ENCODE measurements at places on chromosomes 6 and 20. TPM values are rescaled to one million over a fixed set of nuclear protein-coding genes. Genes with fewer than 3 reads are reported as not detected.

DNA sequence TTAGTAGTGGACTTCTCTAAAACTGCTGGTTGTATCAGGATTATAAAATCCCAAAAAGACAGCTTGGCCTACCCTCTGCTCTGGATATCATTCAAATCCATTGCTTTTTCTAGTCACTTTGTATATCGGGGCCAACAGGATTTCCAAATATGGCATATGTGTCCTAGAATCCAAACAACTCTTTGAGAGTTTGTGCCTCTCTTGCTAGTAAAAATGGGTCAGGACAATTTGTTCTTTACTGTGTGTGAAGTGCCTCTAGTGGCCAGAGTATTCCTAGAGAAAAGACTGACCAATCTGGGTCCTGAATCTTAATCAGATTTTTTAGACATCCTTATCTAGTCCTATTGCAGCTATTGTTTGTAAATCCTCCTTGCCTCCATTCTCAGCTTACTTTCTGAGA is 33.5 kb upstream of the MANEA start:
- DNase-seq = no peak

DNA sequence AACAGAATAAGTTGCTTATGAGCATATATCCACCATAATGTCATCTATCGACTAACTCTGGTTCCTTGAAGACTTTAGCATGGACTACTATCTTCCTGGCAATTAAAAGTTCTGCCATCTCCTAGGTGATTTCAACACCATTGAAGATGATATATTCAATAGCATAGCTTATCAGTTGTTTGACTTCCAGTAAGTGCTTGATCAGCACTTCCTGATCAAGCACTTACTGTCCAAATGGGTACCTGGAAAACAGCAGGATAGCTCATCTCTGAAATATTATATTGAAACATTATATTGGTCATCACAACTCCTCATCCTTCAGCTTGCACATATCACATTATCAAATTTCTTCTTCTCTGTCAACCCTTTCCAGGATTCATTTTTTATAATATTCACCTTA is 75.5 kb upstream of the HMGCLL1 start:
- DNase-seq = no peak

Gene LAMA2
- total RNA-seq = 42.1 TPM

DNA sequence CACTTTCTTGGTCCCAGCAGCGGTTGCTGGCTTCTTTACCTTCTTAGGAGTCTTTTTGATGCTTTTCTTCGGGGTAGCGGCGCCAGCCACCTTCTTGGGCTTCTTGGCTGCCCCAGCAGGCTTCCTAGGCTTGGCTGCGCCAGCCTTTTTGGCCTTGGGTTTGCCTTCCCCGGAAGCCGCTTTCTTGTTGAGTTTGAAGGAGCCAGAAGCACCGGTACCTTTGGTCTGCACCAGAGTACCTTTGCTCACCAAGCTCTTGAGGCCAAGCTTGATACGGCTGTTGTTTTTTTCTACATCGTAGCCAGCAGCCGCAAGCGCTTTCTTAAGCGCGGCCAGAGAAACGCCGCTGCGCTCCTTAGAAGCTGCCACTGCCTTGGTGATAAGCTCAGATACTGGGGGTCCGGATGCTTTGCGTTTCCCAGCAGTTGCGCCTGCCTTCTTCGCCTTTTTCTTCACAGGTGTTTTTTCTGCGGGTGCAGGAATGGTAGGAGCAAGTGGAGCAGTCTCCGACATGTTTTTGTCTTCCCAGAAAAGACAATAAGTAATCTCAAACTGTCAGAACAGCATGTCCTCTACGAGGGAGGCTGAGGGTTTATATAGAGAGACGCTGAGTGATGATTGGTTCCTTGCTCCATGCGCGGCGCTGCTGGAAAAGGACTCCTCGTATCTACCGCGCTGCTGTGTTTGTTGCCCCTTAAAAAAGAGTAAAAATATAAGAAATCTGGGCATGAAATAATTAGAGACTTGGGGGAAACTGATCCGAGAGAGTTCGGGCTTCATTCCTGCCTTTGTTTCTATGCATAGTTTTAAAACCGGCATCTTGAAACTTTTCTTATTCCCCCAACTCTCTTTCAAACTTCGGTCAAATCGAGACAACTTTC is 130.3 kb upstream of the BTN3A2 start:
- no peak for DNase-seq

Gene PAK5
- 0.35 TPM for total RNA-seq

GRCh38 chr6:149335924-149336608 is 18.6 kb downstream of the TAB2 start:
- no peak for DNase-seq

GRCh38 chr6:168578036-168578435 is 137.1 kb downstream of the SMOC2 start:
- DNase-seq = no peak

Gene NOX3
- not detected for total RNA-seq

- DNase-seq = no peak
Measured at GRCh38 chr6:72691249-72691648, 69.4 kb downstream of the KCNQ5 start.

GRCh38 chr6:112232845-112233256 is 21.5 kb downstream of the LAMA4 start:
- DNase-seq = no peak

GRCh38 chr20:50333812-50334211 is 143.2 kb downstream of the CEBPB start:
- no peak for DNase-seq

DNA sequence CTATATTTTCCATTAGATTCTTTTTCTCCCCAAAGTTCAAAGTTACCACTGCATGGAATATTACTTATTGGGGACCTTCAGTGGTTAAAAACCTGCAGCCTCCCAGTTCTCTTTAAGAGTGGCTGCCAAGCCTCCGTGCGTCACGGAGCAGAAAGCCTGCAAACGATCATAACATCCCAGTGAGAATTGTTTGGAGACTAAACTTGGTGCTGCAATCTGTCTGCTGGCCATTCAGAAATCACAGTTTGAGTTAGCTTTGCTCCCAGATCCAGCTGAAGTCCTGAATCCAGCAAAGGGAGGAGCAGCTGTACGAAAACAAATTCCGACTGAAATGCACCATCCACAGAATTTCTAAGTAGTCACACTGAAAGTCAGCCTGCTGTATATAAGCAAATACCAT is 213.5 kb upstream of the PDE10A start:
- no peak for DNase-seq

- DNase-seq = peak; percentile 91
Measured at GRCh38 chr6:53361549-53362031, 12.8 kb upstream of the ELOVL5 start.

GRCh38 chr20:45095805-45096238 is 5.1 kb downstream of the KCNS1 start:
- no peak for DNase-seq

DNA sequence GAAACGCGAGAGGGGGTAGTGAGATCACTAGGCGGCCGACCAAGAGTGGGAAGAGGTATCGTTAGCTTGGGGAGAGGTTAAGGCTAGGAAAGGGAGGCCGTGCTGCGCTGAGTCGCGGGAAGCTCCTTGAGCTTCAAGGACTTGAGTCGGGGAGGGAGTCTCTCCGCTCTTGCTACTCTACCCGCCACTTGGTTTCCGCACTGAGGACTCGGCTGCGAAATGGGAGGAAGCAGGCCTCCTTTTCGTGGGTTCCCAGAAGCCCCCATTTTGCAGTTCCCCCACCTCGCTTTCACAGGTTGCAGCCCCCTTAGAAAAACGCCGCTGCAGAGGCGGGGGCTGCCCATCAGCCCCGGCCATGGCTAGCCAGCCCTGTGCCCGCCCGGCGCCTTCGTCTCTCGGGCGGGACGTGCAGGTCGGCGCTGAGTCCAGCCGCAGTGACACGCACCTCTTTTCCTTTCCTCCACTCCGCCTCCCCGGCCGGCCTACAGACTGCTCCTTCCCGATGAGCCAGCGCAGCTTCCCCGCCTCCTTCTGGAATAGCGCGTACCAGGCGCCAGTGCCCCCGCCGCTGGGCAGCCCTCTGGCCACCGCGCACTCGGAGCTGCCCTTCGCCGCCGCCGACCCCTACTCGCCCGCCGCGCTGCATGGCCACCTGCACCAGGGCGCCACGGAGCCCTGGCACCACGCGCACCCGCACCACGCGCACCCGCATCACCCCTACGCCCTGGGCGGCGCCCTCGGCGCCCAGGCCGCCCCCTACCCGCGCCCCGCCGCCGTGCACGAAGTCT is 4.9 kb downstream of the VGLL2 start:
- no peak for DNase-seq

DNA sequence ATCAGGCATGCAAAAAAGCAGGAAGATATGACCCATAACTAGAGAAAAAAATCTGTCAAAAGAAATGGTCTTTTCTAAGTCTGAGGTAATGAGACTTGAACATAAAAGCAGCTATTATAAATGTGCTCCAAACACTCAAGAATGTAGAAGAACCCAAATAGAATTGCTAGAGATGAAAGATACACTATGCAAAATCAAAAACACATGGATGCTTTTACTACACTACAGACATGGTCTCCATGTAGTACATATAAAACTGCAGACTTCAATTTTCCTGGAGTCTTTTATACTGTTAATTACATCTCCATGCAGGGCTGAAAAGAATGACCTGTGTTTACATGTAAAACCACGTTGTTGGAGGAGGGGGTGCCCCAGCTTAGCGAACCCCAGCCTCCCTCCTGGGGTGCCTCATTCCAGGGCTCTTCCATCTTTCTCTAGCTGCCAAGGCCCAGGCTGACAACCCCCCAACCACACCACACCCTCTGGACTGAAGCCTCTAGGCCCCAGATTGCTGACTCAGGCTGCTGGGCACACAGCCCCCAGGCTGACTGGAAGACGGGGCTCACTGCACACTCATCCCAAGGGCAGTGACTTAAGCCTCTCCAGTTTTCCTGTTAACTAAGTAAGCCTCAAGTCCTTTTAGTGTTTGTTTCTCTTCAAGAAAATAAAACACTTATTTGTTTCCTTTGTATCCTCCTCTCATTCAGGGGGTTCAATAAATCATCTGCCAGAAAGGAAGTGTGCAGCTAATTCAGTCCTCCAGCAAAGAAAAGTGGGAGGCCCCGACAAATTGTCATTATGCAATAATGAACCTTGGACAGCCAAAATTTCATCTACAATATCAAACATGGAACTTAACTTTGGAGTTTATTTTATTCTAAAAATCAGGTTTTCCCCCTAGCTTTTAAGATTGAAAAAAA is 26.0 kb upstream of the PLAGL1 start:
- no peak for DNase-seq

Gene MPIG6B
- total RNA-seq = 1.1 TPM

- DNase-seq = no peak
Measured at GRCh38 chr6:72739368-72739779, 117.5 kb downstream of the KCNQ5 start.

Gene COX4I2
- 19.1 TPM for total RNA-seq

Gene ALDH8A1
- 1.2 TPM for total RNA-seq

Gene SIRPD
- 0.78 TPM for total RNA-seq

Gene PIM1
- total RNA-seq = 55.3 TPM

DNA sequence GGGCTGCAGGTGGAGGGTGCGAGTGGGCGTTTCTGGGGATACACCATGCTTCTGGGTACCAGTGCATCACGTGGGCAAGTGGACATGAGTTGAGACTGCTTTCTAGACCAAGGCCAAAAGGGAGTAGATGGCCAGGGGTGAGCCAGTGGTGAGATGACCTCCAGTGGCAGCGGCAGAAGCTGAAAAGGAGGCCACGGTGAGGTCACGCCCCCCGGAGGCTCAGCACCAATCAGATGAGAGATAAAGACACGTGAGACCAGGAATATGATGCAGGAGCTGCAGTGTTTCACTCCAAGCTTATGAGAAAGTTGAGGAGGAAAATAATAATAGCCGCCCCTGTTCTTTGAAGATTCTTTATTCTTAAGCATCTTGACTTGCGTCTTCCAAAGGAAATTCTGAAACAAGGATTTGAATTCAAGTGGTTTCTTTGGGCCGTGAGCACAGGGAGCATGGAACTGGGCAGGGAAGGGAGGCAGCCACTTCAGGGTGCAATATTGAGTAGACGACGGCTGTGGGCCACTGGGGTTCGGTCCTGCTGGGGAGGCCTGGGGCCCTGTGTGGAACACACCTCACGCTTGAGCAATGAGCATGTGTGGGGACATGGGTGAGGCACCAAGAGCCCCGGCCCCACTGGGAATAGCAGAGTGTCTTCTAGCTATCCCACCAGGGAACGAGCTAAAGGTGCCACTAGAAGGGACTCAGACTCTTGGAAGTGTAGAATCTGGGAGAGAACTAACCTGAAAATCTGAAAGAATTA is 156.7 kb upstream of the LRFN2 start:
- no peak for DNase-seq

DNA sequence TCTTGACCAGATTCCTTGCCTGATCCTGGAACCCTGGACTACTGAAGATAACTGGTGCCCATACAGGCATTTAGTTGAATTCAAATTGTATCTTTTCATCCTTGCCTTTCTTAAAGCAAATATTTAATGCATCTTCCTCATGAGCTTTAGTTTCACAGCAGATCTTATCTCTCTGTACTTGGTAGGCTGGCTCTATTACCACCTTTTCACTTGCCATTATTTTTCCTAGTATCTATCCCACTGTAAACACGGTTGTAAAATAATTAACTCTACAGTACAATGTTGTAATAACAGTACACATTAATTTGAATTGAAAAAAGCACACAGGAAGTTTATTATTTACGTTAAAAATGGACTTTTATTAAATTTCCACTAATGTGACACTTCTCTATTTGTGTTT is 1286.9 kb downstream of the GRIK2 start:
- no peak for DNase-seq

GRCh38 chr20:59042151-59042795 is at the start of gene PRELID3B:
Gene PRELID3B, minus strand, starts transcription at chr20:59042786. Its CDS starts 56 bp downstream, at chr20:59042730.
- DNase-seq = no peak

Gene CALHM4
- not detected for total RNA-seq

DNA sequence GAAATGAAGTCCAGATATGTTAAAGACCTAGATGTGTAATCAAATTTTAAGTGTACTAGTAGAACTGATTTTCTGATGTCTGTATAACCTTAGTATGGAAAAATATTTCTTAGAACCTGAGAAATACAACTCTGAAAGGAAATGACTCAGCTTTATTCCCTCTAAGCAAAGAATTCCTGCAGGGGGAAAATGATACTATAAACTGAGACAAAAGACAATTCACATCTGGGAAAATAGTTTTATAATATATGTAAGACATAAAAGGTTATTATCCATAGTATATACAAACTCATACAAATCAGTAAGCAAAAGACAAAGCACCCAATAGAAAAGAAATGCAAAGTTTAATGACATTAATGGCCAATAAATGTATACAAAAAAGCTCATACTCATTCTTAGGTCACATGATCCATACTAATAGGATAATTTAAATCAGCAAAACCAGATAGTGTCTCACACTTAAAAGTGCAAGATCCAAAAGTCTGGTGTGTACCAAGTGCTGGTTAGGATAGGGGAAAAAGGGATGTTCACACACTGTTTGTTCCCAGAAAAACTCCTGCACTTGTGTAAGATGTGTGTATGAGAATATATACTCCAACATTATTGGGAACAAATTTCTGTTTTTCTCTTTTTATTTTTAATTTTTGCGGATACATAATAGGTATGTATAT is 22.6 kb downstream of the RNF217 start:
- DNase-seq = no peak

Gene NKAIN4
- total RNA-seq = not detected

DNA sequence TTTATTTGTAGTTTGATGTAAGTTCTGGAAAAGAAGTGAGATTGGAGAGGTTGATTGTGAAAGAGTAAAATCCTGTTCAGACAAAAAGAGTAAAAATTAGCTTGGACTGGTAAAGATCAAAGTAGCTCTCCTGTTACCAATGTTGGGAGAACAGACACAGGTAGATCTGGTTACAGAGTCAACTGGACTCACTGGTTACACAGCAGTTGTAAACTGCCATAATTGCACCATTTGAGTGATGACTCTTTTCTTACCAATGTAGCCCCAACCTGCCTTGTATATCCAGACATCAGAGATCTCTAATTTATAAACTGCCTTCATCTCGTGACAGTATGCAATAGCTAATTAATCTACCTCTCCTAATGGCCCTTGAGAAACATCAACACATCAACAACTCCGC is 165.6 kb upstream of the PRSS16 start:
- DNase-seq = no peak

GRCh38 chr6:43497689-43498088 is 12.5 kb downstream of the LRRC73 start:
- DNase-seq = no peak

All from upper lobe of right lung (tissue), 1 donor.